Bone marrow (tissue), 2 donors: ENCODE measurements at places on chromosomes 5 and 9.

DNA sequence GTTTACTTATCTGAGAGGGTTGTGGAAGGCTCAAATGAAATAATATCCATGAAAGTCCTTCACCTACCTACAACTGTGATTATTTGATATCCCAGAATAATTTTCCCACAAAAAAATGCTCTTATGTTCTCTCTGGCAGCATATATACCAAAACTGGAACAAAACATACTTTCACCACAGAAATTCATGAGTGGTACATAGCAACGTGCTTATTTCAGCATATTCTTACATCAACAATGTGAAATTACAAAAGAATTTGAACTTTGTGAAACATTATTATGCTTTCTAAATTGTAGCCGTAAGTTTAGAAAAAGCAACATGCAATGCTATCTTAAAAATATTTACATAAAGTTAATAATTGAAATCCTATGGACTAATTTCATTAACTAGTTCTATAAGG is 137.1 kb downstream of the GABRB2 start:
- no peak for DNase-seq

DNA sequence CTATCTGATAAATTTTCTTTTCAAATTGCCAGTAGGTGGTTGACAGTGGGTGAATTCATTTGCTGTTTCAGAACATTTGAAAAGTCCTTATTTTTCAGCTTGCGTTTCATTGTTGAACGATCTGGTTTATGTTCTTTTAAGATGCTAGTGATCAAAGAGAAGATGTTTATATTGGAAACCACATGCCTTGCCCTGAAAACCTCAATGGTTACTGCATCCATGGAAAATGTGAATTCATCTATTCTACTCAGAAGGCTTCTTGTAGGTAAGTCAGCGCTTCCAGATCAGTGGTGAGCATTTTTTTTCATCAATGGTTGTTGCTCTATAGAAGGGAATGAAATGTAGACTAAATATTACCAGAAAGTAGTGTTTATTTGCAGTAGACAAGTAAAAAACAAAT is 16.6 kb upstream of the CAVIN4 start:
- DNase-seq, result no peak

DNA sequence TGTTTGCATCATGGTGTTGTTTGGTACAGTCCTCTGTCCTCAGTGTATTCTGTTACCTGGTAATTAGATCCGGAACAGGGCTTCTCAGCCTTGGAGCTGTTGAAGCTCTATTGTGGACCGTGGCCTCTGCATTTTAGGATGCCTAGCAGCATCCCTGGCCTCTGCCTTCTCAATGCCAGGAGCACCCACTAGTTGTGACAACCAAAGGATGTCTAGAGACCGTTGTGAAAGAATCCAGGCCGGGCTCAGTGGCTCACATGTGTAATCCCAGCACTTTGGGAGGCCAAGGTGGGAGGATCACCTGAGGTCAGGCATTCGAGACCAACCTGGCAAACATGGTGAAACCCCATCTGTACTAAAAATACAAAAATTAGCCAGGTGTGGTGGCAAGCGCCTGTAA is 159.6 kb downstream of the CACNA1B start:
- no peak for DNase-seq

- no peak for DNase-seq
Observed at GRCh38 chr9:2824564-2824963, 19.3 kb downstream of the PUM3 start.

- DNase-seq, result no peak
Observed at GRCh38 chr5:180282281-180282680, 9.6 kb downstream of the MAPK9 start.
